ENCODE measurements at places on chromosomes 1 and 21.

- DNase-seq = peak; percentile 21
Observed at GRCh38 chr1:116988248-116988647, 13.3 kb upstream of the CD101 start.

DNA sequence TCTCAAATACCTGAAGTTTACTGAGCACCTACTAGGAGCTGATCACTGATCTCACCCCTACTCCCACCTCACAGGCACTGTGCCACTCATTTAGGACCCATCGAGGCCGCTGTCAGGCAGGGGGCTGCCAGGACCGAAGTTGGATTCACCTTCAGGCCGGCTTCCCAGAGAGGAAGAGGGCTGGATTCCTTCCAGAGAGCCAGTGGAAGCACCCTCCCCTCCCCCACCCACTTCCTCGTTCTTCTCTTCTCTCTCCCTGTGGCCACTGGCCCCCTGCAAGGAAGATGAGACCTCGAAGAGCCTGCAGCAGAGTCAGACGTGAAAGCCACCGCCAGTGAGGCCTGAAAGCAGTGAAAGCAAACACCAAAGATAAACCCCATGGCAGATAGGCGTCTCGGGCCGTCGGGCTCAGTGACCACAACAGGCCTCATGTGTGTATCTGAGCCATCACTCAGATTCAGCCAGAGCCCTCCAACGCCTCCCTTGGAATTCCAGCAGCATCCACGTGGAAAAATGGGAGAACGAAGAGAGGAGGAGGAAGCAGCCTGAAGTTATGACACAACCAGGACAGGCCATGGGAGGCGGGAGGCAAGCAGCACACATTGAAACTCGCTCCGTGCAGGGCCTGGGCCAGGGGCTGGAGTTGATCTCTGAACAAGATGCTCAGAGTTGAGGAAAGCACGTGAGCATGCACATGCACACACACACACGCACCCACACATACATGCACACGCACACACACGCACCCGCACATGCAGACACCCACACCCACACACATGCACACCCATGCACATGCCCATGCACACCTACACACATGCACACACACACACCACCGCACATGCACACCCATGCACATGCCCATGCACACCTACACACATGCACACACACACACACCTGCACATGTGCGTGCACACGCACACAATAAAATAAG, 6.2 kb upstream of the AGTRAP start:
- no peak for DNase-seq

DNA sequence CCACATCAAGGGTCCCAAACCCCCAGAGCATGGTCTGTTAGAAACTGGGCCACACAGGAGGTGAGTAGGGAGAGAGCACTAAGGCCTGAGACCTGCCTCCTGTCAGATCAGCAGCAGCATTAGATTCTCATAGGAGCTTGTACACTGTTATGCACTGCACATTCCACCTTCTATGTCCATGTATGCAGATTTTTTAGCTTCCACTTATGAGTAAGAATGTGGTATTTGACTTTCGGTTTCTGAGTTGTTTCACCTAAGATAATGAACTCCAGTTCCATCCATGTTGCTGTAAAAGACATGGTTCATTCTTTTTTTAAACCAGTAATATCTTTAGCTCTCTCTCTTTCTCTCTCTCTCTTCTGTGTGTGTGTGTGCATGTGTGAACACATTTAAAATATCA, 663 bp upstream of the GBP6 start:
- peak; percentile 9 for DNase-seq

DNA sequence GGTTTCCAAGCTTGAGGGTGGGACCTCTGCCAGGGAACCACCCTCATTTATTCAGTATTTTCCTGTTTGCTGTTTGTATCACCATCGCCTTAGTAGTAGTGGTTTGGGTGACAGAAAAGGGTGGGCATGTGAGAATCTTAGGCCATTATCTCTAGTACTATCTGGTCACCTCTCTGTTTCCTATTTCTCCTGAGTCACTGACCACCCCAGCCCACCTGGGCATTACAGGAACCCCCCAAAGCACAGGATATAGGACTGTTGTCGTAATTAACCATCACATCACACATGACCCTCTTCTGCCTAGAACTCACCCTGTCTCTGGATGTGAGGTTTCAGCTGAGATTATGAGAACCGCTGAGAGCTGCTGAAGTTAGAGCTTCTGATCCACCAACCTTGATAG, 60.4 kb downstream of the IL23R start:
- no peak for DNase-seq

DNA sequence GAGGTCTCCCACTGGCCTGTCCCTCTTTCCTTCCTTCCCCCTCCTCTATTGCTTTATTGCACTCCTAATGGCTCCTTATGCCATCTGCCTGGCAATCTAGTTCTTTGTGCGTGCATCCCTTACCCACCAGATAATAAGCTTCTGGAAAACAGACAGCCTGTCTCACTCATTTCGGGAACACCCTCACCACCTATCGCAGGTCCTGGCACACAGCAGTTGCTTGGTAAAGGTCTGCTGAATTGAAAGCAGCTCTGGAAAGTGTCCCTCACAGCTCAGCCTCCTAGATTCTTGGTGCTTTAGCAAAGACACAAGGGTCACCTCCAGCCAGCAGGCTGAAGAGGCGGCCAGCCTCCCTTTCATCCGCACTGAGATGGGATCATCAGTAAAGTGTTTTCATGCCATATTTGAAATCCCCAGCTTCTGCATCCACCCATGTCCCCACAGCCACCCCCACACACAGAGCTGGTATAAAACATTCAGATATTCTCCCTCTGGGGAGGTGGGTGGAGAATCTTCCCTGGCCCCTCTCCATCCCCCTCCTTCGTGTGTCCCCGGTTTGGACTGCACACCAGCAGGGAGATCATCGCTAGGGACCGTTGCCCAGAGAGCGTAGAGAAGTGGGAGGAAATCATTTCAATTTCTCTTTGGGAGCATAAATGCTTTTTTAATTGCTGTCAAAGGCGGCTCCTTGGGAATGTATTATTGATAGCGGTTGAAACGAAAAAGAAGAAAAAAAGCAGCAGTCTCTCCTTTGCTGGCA, 29.1 kb upstream of the ATP2B4 start:
- DNase-seq = no peak

- no peak for DNase-seq
Observed at GRCh38 chr1:97837161-97837560, 83.7 kb downstream of the DPYD start.

DNA sequence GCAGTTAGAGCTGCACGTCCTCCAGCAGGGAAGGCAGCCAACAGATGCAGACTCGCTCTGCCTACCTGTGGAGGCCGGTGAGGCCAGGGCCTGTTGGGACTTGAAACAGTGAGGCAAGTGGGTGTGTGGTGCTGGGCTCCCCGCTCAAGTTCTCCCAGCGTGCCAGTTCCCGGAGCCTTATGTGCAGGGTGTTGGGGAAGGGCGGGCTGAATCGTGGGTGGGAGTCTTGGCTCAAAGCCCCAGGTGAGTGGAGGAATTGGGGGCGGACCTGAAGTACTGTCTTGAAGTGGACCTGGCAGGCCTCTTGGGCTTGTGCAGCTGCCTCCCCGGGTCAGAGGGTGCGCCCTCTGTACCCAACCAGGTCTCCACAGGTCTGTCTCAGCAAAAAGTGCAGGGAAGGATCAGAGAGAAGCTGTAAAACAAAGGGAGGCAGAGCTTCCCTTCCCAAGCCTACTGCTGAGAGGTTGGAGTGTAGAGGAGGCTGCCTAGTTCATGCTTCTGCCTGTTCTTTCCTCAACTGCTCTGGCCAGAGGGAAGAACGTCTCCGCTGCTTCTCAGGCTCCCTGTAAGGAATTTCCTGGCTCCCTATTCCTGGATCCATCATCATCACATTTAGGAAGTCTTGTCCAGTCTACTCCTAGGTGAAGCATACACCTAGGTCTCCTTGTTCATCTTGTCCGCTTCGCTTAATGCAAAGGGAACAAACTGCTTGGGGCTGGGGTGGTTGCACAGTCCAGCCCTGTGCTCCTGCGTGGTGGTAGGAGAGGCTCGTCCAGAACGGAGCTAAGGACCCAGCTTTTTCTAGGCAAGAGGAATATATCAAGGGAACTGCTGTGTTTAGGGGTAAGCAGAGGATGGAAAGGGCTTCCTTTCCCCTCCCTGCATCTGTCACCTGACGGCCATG, 14.9 kb downstream of the UTP11 start:
- no peak for DNase-seq
